ENCODE measurements at places on chromosomes 2 and 18.

DNA sequence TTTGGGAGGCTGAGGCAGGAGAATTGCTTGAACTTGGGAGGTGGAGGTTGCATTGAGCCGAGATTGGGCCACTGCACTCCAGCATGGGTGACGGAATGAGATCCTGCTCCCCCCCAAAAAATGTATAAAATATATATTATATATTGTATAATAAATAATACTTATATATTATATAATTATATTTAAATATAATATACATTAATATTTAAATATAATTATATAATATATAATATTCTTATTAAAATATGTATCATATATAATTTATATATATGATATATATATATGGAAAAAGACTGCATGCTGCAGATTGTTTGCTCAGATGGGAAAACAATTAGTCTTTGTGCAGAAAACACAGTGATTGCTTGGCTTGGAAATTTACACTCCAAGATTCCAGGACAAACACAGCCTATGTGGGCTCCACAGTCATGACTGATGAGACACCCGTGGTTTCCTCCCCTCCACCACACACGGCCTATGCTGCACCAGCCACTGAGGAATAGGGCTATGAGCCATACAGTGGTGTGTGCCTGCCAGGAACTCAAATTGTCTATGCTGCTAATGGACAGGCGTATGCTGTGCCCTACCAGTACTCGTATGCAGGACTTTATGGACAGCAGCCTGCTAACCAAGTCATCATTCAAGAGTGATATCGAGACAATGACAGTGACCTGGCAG, 30.0 kb downstream of the PMAIP1 start:
- no peak for DNase-seq

- DNase-seq, result no peak
These were observed 28.5 kb downstream of the MAP4K3 start for GRCh38 chr2:39408351-39409136.

GRCh38 chr2:159082119-159082518, 113.7 kb downstream of the TANC1 start:
- no peak for DNase-seq

GRCh38 chr2:138356178-138356577, 145.4 kb upstream of the SPOPL start:
- no peak for DNase-seq

- no peak for DNase-seq
These were observed 101.9 kb downstream of the CDH20 start for GRCh38 chr18:61435064-61435652.

GRCh38 chr2:42792583-42793333, at the start of gene HAAO:
TSS of gene HAAO (minus strand) at chr2:42792583. CDS start at chr2:42792536, 47 bp downstream.
- no peak for DNase-seq
